ENCODE measurements at places on chromosomes 2 and 18.

DNA sequence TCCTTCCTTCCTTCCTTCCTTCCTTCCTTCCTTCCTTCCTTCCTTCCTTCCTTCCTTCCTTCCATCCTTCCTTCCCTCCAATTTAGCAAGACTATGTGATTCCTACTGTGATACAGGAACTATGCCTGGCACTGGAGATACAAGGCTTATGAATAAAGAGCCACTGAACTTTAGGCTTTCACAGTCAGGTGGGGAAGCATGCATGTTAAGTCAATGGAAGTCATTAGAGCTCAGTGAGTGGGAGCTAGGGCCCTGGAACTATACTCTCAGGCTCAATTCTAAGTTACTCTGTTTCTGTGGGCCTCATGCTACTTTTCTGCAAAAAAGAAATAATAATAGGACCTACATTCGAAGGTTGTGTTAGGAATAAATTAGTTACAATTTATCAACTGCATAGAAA is 527.6 kb upstream of the ZEB2 start:
- no peak for DNase-seq

DNA sequence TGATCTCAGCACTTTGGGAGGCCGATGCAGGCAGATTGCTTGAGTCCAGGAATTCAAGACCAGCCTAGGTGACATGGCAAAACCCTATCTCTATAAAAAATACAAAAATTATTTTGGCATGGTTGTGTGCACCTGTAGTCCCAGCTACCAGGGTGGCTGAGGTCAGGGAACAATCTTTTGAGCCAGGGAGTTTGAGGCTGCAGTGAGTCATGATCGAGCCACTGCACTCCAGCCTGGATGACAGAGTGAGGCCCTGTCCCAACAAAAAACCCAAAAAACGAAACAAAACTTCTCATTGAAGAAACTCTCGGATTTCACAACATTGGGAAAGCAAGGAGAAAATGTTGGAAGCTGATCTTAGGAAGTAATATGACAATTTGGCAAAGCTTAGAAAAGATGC is 317.3 kb upstream of the MGAT5 start:
- DNase-seq = no peak

- no peak for DNase-seq
Observed at GRCh38 chr2:217362286-217362685, 502.4 kb upstream of the TNP1 start.

DNA sequence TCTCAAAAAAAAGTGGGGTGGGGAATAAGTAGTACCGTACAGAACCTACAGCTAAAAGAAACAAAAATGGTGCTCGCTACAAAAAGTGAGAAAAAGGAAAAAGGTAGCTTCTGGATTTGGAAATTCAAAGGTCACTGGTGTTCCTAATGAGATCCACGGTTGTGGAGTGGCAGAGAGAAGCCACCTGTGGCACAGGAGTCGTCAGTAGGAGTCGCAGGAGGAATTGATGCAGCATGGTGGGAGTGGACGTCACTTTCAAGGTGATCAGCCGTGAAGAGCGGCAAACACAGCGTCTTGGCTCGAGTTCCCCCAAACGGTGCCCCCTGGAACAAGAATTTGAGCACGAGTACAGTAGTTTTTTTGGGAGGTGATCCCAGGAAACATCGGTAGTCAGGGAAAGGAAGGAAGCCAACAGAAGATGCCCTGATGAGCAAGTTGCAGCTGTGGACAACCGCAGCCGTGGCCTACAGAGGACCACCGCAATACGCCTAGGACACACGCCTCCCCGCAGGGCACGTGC is 1.4 kb upstream of the TTL start:
- DNase-seq = no peak

DNA sequence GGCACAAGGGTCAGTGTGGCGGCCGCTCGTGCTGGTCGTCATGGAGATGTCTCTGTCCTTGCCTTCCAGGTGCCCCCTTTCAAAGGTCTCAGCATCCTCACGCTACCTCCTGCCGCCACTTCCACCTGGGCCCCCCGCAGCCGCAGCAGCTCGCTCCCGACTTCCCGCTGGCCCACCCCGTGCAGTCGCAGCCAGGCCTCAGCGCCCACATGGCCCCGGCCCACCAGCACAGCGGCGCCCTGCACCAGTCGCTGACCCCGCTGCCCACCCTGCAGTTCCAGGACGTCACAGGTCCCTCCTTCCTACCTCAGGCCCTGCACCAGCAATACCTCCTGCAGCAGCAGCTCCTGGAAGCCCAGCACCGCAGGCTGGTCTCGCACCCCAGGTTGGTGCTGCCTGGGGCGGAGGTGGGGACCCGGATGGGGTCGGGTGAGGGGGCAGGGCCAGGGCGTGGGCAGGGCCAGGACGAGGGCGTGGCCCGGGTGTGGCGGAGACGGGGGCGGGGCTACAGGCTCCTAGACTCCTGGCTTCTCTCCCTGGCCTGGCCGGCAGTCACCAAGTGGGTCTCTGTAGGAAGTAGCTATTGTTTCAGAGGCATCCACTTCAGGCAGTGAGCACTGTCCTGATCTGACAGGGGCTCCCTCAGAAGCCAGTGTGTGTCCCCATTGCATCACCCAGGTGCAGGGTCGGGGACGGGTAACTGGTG is 223.7 kb downstream of the LOXHD1 start:
- DNase-seq = no peak

DNA sequence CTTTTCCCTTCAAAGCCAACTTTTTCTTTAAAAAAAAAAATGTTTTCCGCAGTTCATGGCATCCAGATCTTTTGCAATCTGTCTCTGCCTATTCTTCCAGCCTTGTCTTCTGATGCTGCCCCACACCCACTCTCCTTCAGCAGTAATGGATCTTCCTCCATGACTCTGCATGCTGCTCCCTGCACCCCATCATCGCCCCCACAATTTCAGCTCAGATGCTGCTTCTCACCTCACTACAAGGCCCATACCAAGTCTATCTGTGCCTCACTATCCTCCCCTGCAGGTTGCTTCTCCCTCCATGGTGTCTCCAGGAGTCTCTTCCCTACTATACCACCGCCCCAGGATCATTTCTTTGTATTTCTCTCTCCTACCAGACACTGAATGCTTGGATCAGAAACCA is 260.6 kb downstream of the ANAPC1 start:
- no peak for DNase-seq

All from fibroblast of mammary gland (primary cell).